ENCODE measurements at places on chromosomes 6 and 20.

GRCh38 chr20:45649312-45649863 is 18.3 kb upstream of the WFDC9 start:
- DNase-seq = no peak

DNA sequence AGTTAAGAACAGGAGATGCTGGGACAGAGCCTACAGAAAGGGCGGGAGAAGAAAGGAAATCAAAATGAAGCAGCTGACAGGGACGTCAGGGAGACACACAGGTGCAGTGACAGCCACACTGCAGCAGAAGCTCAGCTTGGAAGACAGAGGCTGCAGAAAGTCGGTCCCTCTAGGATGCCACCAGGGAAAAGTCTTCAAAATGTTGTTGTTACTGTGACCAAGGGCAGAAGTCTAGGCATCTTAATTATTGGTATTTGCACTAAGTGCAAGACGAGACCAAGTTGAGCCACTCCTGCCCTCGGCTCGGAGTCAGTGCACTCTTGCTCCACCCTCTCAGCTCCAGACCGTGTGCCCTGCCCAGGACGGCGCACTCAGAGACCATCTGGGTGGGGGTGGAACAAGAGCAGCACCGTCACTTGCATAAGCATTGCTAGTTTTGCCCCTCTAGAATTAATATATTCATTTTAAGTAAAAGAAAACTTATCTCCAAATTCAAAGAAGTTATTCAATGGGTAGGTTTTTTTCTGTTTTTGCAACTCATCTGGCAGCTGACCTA is 2.6 kb downstream of the PRR18 start:
- no peak for DNase-seq

DNA sequence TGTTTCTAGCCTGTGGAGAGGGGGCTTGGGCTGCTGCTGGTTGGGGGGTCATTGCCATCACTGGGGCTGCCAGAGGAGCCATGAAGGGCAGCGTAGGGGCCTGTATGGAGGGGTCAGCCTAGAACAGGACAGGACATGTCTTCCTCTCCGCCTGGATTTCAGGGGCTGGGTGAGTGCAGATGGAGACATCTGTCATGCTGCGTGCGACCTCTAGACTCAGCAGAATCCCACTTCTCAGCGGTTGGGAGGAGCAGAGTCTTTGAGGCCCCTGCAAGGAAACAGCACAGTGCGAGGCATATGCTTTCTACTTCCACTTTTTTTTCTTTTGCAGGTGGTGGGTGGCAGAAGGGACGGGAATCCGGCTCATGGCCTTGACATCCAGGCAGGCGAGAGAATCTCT is 67.9 kb downstream of the EZR start:
- no peak for DNase-seq

GRCh38 chr6:168136622-168137021 is 57.6 kb upstream of the FRMD1 start:
- DNase-seq = no peak

- DNase-seq = no peak
These were observed 16.0 kb downstream of the TM9SF4 start for GRCh38 chr20:32125506-32125905.

- DNase-seq = no peak
These were observed 13.8 kb downstream of the BRD2 start for GRCh38 chr6:32982084-32982701.
